ENCODE measurements at places on chromosomes 3 and 15. TPM values are rescaled to one million over a fixed set of nuclear protein-coding genes. Genes with fewer than 3 reads are reported as not detected.
A peak's percentile ranks its signal among the peaks of the same experiment; 100 is the strongest.

DNA sequence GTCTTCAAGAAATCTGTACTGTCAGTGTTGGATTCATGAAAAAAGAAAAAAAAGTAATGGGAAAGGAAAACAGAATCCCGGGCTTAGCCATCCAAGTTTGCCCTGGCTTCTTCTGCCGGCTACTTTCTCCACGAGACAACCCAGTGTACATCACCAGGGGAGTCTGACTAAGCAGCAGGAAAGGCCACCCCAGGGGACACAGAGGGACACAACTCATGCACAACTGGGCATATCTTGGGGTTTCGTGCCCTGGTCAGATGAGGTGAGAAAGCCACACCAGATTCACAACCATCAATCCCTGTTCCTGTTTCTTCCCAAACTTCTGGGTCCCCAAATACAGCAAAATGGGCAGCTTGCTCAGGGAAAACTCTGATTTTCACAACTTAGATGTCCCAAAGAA lies 33.2 kb downstream of the ADAMTS17 start:
- H3K36me3 ChIP-seq: peaks cover 4% of the 10 kb centered on the region
- H3K27me3 ChIP-seq: no peaks in the 10 kb centered on the region
- peaks cover 2% of the 10 kb centered on the region for H3K4me1 ChIP-seq

- no peaks in the 10 kb centered on the region for H3K36me3 ChIP-seq
- no peaks in the 10 kb centered on the region for H3K4me1 ChIP-seq
- no peak for DNase-seq
- H3K27ac ChIP-seq: no peak overlapping the region
These were observed 53.5 kb downstream of the ZPLD1 start for GRCh38 chr3:102488331-102488730.

DNA sequence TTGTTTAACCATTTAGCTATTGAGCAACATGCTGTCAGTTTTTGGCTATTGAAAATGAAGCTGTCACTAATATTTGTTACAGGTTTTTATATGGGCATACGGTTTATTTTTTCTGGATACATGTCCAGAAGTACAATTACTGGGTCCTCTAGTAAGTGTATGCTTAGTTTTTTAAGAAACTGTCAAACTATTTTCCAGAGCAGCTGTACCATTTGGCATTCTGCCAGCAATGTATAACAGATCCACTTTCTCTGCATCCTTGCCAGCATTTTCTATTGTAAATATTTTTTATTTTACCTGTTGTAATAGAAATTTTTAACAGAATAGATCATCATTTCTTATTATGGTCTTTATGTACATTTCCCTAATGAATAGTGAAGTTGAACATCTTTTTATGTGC lies 658.8 kb downstream of the EDEM1 start:
- no peak overlapping the region for H3K4me3 ChIP-seq
- H3K27me3 ChIP-seq: no peaks in the 10 kb centered on the region
- no peak overlapping the region for H3K27ac ChIP-seq
- DNase-seq: no peak

DNA sequence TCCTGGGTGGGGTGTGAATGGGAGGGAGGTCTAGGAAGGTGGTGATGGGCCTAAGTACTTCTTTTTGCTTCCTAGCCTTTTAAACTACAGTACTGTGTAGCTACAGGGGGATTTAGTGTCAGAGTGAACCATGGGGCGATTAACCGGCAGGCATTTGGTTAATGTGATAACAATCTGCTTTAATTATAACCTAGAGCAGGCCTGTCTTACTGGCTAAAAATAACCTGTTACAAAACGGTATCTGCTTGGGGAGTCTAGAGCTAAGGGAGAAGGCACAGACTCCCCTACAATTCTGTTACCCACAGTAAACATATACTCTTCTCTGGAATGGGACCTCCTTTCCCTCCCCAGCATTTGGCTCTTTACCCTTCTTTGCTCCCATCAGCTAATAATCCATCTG lies 85.4 kb downstream of the RBPMS2 start:
- H3K4me3 ChIP-seq: no peak overlapping the region
- H3K27me3 ChIP-seq: no peaks in the 10 kb centered on the region
- peak overlapping the region; percentile 56 for H3K27ac ChIP-seq
- peaks cover 17% of the 10 kb centered on the region for H3K36me3 ChIP-seq

- peaks cover 21% of the 10 kb centered on the region for H3K27me3 ChIP-seq
- H3K36me3 ChIP-seq: no peaks in the 10 kb centered on the region
- no peak overlapping the region for H3K27ac ChIP-seq
- no peak for DNase-seq
- peaks cover 12% of the 10 kb centered on the region for H3K4me1 ChIP-seq
These were observed 8.6 kb downstream of the ILDR1 start for GRCh38 chr3:122013448-122013925.

DNA sequence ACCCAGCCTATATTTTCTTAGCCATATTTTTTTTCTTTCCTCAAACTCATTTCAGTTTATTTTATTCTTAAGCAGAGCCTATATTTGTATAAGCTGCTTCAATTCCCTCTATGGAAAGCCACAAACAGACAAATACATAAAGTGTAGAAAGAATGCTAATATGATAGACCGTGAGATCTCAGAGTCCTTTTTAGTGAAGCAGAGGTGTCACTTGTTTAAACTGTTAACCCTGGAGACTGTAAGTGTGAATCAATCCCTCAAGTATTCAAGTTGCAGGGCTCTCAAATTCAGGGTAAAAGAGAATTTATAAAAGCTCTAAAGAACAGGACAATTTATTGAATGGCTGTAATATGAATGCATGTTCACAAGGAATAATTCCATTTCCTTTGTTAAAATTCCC lies 72.2 kb upstream of the BHLHE40 start:
- DNase-seq: no peak
- H3K4me3 ChIP-seq: no peak overlapping the region
- no peak overlapping the region for H3K27ac ChIP-seq
- no peaks in the 10 kb centered on the region for H3K36me3 ChIP-seq
- peaks cover 69% of the 10 kb centered on the region for H3K4me1 ChIP-seq

- peaks cover 32% of the 10 kb centered on the region for H3K36me3 ChIP-seq
- no peaks in the 10 kb centered on the region for H3K27me3 ChIP-seq
These were observed 41.7 kb upstream of the B3GNT5 start for GRCh38 chr3:183211352-183211751.

FEZF2 gene
- total RNA-seq: not detected

ADAMTSL3 gene
- not detected for total RNA-seq

TMCO5A gene
- total RNA-seq: not detected

THAP10 gene
- total RNA-seq: 0.27 TPM

IGSF11 gene
- total RNA-seq: 0.09 TPM

ROPN1 gene
- total RNA-seq: not detected

Data from activated CD4-positive, alpha-beta T cell treated with anti-CD3 and anti-CD28 coated beads for 36 hours (primary cell).